NCI-H2107 (cell line): ENCODE measurements at places on chromosomes 2 and 18.

DNA sequence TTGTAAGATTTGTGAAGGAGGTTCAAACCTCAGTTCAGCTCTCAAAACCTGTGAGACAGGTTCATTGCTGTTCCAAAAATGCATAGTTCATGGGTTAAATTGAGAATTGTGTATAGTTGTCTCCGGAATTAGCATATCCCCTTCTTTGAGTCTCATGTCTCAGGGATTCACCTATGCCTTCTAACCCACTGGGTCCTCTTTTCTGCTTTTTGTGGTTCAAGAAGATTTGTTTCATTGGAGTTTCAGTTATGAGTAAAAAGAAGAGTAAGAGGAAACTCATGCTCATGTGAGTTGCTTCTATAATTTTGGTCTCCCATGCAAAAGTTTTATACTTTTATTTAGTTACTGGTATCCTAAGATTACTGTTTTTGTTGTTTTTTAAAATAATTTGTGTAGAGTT, 1219.8 kb upstream of the ZEB2 start:
- DNase-seq: no peak

DNA sequence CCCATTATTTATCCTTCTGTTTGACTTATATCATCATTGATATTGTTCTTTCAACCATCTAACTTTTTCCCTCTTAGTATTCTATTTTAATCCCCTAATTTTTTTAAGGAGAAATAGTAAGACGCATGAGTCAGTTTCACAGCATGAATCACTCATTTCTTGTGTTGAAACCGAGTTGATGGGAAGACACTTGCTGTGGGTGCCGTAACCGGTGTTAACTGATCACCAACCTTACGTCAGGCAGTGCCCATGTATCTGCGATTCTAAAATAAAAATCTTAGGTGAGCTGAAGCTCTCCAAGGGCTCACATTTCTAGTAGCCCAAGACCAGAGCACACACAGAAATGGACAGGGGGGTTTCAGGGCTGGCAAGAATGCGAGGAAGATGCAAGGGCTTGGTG, 348.1 kb downstream of the GALR1 start:
- DNase-seq: no peak

GRCh38 chr2:85506768-85507181, 32.2 kb upstream of the MAT2A start:
- DNase-seq: no peak

DNA sequence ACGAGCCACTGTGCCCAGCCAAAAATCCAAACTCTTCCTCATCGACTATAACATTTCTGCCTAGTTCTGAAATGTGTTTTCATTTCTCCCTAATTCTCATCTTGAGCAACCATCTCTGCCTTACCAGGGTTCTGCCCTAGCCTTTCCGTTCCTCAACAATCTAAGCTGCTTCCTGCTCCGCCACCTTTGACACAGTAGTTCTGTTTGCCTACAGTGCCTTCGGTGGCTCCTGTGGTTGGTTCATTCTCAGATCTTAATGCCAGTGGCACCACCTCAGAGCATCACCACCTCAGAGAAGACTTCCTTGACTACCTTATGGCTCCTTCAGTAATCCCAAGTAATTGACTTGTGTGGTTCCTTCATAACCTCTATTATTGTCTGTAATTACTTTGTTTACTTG, 3.8 kb downstream of the SOCS6 start:
- no peak for DNase-seq
